Thyroid gland (tissue), 4 donors: ENCODE measurements at places on chromosomes 12 and 14.

DNA sequence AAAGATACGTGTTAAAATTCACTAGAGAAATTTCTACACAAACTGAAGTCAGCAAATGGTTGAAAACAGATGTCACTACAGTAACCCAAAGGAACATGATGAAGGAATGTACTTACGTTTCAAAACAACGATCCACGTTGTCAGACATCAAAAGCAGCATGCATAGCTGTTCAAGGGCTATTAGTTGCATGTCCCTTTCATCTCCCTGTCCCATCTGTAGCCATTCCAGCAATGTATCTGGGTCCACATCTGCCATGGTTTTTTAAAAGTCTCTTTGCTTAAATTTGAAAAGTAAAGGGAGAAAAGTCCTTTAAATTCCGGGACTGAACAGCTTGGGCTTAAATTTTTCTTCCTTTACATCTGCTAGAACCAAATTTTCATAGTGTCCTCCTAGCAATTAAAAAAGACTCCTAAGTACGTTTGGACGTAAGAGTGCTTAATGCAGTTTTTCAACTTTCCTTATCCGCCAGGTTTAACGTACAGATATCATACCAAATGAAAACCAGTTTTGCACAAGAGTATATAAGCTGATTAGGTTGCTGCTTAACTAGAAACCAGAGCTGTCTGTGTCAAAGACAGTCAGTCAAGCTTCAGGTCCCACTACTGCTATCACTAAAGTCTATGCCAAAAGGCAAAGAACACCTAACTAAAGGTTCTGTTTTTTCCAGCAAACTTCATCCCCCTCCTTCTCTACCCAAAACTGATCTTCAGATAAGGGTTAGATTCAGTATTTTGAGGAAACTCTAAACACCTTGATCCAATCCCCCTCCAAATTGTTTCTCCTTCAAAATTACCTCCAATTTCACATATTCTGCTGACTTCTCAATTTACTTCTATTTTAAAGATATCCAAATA, 1.7 kb downstream of the HECTD1 start:
- no peak for DNase-seq

GRCh38 chr14:37665479-37665878, 70.0 kb downstream of the TTC6 start:
- no peak for DNase-seq

GRCh38 chr14:65168840-65169239, 66.5 kb upstream of the MAX start:
- DNase-seq: no peak

GRCh38 chr14:57578801-57579200, 85.1 kb upstream of the CCDC198 start:
- no peak for DNase-seq

DNA sequence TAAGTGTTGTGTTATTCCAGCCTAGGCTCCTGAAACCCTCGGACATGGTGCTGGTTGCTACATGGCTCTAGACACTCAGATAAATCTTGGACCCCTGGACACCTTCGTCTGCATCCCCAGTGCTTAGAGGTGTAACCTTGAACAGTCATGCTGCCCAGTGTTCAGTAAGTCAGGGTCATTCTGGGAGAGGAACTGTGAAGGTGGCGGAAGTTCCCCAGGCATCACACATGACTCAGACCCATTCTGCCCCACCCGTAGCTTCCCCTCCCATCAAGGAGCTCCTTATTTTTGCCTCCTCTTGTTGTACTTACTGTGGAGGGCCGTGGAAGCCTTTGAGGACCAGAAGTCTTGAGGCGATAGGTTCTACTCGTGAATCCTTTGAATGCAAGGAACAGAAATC, 18.1 kb upstream of the SSPN start:
- DNase-seq: no peak

DNA sequence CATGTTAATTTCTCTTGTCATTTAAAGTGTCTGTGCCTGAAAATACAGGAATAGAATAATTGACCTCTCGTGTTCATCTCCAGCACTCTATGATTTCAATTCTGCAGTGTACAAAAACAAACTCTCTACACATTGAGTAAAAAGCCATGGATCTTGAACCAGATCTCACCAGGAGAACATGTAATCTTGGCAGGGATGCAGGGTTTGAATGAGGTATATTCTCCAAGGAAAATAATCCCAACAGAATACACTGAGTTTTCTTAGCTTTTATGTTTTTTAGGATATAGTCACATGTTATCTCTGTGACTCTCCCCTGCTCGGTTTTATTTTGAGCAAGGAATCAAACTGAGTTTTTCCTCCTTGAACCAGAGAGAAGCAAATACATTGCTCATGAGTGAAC, 224.7 kb downstream of the PIK3C2G start:
- no peak for DNase-seq

DNA sequence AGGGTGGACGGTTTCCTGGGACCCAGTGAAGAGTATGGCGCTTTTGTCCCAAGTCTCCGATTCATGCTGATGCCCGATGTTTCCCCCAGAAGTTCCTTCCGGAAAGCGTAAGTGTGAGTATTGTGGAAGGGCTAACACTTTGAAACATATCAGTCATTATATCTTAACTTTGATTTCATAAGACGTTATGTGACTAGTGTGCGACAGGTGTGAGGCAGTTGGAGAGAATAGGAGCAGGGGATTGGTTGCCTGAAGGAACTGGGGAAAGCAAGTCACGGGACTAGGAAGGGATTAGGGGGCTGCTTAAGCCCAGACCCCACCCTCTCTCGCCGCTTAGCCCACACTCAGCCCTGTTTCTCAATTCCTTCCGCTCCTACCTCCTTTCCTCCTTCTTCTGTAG, 154.9 kb downstream of the CHST11 start:
- no peak for DNase-seq

DNA sequence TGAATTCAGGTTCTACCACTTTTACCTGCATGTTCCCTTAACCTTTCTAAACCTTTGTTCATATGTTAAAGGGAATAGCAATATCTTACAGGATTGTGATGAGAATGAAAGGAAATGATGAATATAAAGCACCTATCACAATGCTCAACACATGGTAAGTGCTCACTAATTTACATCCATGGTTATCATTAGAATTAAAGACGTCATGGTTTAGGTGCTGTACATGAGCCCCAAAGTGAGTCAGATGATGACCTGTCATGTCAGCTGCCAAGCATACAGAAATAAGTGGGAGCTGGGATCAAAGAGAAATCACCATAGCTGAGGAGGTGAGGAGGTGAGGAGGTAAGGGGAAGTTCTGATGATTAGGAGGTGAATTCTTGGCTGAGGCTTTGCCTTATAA, 135.9 kb upstream of the ATP2B1 start:
- DNase-seq: no peak

DNA sequence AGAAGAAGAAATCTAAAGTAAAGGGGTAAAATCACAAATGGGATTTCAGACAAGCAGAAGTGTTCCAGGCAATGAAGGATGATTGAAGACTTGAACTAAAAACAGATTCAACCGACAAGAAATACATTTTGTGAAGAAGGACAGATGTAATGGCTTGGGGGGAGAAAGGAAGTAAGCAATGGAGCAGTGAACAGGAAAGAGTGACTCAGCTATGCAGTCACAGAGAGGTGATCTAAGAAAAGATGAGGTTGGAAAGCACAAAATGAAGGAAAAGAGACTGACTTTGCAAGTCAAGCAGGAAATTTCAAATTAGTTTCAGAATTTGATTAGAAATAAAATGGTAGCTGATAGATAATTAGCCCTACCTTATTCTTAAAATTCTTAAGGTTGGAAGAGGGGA, 66.5 kb downstream of the PUS7L start:
- DNase-seq: no peak

DNA sequence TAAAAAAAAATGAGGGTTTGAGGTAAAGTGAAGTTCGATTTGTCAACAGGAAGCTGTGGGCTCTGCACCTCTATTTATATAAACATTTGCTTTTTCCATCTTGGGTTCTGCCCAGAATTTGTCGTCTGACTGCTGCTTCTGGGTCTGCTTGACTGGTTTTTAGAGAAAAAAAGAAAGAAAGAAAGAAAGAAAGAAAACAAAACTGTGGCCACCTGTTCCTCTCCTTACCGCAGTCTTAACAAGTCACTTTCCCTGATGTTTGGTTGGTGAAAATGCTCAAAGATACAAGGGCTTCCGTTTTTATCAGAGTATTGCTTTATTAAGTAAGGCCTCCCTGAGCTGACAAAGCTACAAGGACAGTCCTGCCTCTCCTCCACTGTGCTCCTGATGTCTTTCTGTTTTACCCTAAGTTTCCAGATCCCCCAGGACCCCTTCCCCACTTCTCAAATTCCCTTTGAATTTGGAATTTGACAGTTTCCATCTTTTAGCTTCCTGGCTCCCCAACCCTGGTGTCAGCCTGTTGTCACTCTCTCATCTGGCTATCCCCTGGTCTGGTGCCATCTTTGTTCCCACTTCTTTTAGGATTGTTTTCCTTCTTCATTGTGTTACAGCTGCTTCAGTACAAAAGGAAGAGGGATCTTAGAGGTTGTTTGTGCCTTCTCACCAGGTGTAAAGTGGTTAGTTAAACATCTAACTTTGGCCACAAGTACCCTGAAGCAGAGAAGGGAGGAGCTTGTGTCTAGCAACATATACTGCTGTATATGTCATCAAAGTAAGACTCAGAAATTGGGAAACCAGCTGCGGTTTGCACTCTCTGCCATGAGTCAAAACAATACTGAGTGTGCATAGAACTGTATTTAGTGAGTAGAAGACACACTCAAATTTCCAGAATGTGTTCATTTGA, 18.0 kb downstream of the MFAP5 start:
- DNase-seq: no peak

GRCh38 chr14:103393070-103393469, 7.9 kb downstream of the MARK3 start:
- no peak for DNase-seq

GRCh38 chr12:29517264-29517663, 19.8 kb upstream of the OVCH1 start:
- no peak for DNase-seq

- DNase-seq: no peak
These were observed 991.4 kb downstream of the NRXN3 start for GRCh38 chr14:79161571-79161970.

DNA sequence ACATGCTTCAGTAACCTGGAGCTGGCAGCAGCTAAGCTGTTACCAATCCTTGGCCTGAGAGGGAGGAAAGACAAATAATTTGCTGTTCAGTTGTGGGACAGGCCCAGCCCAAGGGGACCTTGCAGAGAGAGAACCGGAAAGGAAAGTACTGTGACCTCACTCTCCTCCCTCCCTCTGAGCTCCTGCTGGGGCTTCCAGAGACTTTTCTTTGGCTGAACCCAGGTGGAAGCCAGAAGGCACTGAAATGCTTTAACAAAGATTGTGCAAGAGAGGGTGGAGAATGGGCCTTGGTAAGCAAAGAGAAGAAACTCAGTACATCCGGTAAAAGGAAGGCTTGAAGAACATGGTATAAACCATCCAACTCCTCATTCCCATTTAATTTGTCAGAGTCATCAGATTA, 457.1 kb downstream of the GLT1D1 start:
- DNase-seq: peak; percentile 39

DNA sequence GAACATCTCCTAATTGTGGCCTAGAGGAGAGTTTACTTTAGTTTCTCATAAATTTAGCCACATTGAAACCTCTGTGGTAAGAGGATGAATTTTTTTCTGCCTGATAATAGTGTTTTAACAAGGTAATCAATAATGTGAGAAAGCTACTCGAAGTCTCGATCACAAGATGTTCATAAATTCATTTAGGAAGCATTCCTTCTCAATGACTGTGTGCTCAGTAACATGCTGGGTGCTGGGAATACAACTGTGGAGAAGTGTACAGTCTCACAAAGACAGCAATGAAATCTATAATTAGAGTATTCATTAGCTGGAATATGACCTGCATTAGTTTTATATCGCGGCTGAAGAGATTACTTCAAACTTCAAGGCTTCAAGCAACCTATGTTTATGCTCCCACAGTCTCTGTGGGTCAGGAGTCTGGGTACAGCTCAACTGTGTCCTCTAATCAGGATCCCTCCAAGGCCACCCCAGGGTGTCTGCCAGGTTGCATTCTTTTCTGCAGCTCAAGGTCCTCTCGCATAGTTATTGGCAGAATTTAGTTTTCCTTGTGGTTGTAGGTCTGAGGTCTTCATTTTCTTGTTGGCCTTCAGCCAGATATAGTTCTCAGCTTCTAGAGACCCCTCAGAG, 167.6 kb downstream of the ANO4 start:
- DNase-seq: no peak

- no peak for DNase-seq
These were observed 5.3 kb upstream of the GLTP start for GRCh38 chr12:109885616-109886015.

DNA sequence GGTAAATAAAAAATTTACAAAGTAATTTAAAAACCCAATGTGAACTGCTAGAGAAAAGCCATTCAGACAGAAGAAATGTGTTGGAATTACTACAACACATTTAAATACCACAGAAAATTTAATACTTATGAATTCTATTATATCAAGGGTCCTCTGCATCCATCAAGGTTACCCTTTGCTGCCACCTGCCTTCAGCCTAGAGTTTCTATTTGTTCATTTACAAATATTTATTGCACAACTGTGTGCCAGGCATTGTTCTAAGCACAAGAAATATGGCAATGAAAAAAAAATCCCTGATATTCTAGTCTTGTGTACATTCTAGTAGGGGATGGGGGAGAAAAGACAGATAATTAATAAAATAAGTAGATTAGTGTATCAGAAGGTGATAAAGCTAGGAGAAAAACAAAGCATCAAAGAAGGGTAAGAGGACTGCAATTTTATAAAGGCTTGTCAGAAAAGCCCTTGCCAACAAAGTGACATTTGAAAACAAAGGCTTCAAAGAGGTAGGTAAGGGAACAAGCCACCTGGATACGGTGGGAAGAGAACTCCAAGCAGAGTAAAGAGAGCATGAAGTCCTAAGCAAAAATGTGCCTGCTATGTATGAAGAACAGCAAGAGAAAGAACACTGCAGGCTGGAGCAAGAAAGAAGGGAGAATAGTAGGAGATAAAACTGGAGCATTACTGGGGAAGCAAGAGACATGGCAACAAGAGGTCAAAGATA, 59.1 kb upstream of the SLC6A13 start:
- DNase-seq: peak; percentile 13

- DNase-seq: no peak
These were observed 19.5 kb upstream of the CDK17 start for GRCh38 chr12:96419576-96420276.

DNA sequence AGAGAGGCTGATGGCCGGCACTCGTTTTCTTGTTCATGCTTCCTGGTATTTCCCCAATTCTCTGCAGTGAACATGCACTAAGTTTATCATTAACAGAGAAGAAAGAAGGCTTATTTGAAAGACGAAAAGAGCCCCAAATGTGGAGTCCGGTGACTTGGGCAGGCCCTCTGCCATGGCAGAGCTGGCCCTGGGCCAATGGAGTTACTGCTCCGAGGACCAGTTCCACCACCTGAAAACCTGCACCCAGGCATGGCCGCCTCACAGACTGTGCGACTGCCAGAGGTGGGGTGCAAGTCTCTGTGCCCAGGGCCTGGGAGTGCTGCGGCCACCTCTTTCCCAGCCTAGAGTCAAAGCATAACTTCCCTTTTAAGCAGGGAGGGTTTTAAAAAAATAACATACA, 24.9 kb downstream of the DEGS2 start:
- DNase-seq: no peak
